ENCODE measurements at places on chromosomes 11 and 22.

DNA sequence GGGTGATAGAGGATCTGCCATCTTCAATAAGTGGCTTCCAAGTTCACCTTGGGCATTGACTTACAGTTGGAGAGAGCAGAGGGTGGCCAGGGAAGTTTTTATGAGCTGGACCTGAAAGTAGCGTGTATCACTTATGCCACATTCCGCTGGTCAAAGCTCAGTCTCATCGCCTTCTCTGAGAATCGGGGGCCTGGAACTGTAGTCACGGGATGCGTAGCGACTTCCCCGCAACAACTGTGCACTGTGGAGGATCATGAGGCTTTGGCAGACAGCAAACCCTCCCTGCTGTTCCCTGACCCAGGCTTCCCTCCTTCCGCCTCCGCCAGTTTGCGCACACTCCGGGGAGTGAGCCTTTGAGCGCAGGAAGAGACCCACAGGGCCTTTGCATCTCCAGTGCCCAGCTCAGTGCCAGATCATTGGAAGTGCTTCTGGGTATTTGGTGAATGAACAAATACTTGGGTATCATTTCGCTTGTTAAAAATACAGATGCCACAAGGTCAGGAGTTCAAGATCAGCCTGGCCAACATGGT is 95.5 kb downstream of the CEP164 start:
- no peak for DNase-seq

- no peak for DNase-seq
These were observed 251.8 kb upstream of the BLID start for GRCh38 chr11:122367809-122368231.

DNA sequence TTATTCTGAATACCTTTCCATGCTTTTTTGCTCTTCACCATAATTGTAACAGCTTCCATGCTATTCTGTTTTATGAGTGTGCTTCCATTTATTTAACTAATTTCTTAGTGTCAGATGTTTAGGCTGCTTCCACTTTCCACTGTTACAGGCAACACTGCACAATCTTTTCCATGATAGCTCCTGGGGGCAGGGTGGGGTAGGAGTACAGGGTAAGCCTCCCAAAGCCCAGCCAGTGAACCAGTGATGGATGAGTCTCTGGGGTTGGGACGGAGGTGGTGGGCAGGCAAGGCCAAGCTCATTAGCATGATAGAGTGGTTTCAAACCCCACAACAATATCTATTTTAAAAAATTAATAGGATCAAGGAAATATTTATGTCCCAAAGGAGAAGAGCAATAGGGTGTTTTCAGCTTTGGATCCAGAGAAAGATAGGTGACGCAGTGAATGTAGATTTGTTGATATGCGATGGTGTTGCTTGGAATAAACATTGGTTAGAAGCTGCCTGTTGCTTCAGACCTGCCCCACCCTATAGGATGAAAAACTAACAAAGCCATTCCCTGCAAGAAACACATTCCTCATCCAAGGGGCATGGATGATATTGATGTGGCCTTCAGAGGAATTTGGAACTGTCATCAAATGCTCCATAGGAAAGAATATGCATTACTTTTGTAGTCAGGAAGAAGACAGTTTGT is 17.1 kb upstream of the ELF5 start:
- DNase-seq: no peak

GRCh38 chr11:127986073-127986472 is 601.3 kb downstream of the ETS1 start:
- no peak for DNase-seq

- DNase-seq: no peak
These were observed 4.4 kb upstream of the SREBF2 start for GRCh38 chr22:41828516-41828915.

GRCh38 chr11:66347425-66348276 is at the start of gene B4GAT1:
TSS of gene B4GAT1 (minus strand) at chr11:66347629. CDS start at chr11:66347545, 84 bp downstream.
- DNase-seq: peak; percentile 82

DNA sequence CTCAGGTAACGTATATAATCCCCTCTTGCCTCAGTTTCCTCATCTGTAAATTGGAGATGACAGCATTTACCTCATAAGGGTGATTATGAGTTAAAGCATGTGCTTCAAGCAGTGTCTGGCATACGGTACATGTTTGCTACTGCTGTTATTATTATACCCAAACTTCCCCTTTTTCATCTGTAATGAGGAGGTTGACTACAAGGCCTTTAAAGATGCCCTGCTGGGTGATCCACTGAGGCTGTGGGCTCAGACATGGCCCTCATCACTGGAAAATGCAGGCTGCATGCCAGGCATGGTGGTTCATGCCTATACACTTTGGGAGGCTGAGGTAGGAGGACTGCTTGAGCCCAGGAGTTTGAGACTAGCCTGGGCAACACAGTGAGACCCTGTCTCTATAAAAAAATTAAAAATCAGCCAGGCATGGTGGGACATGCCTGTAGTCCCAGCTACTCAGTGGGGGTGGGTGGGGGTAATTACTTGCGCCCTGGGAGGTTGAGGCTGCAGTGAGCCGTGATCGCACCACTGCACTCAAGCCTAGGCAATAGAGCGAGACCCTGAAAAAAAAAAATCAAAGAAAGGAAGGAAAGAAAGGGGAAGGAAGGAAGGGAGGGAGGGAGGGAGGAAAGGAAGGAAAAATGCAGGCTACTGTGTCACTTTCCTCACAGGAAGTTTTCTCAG is 4.3 kb downstream of the PIK3IP1 start:
- DNase-seq: no peak

DNA sequence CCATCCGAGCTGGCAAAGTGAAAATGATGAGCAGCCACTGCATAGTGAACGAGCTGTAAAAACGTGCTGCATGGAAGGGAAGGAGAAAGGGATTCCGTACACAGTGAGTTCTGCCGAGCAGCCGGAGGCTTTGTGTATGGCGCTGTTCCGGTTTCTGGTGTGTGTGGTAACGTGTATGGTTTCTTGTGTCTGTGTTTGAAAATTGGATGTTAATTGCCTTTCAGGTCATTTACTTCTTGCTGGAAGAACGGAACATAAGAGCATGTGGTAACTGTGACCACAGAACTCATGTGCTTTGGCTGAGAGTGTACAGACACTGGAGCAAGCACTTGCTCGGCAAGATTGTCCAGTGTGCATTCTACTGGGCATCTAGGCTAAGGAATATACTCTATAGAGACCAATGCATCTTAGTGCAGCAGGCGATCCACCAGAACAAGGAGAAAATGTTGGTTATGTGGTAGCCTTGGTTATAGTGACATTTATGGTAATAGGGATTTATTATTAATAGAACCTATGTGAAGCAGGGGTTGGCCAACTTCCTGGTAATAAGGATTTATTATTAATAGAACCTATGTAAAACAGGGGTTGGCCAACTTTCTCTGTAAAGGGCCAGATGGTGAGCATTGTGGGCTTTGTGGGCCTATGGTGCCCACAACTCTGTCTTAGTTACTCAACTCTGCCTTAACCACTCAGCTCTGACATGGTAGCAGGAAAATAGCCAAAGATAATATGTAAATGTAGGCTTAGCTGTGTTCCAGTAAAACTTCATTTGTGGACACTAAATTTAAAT is 49.2 kb downstream of the GRAMD1B start:
- no peak for DNase-seq

DNA sequence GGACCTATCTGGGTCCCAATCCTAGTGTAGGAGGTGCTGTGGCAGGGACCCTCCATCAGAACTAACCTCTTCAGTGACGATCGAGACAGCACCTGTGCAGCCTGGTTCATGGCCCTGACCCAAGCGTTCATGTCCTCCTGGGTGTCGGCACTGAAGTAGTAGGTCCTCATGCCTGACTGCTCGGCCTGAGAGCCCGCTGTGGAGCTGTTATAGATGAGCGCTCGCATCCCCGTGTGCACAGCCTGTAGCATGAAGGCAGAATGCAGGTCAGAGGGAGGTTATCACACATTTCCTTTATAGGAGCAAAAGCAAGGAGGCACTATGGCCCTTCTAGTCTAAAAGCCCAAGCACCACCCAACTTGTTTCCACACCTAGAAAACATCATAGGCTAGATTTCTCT is 103.0 kb downstream of the C11orf58 start:
- no peak for DNase-seq

- DNase-seq: no peak
These were observed 15.4 kb upstream of the ST14 start for GRCh38 chr11:130144141-130144540.

GRCh38 chr22:31853736-31854495 is 90.4 kb upstream of the YWHAH start:
- DNase-seq: no peak

DNA sequence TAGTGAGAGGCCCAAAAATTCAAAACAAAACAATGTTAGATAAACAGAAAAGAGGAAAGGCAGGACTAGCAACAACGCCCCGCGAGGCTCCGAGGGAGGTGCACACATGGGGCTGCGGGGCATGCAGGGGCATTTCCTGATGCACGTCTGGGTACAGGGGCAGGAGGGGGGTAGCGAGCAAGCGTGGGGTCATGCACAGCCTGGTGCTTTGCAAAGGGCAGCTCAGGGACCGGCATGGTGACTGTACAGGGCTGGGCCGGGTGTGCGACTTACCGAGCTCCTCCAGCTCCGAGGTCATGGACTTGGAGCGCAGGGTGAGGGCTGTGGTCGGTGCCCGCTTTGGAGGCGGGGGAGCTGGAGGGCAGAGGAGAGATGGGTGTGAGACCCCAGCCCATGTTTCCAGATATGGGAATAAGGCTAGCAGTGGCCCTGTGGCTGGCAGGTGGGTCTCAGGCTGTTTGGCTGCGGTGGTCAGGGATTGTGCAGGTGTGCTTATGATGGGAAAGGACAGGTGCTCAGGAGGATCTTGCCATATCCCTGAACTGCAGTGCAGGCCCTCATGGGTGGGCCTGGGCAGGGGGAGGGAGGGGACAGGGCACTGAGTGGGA is 103.7 kb downstream of the CTTN start:
- DNase-seq: no peak

GRCh38 chr11:81888391-81888790 is 845.3 kb downstream of the FAM181B start:
- no peak for DNase-seq

DNA sequence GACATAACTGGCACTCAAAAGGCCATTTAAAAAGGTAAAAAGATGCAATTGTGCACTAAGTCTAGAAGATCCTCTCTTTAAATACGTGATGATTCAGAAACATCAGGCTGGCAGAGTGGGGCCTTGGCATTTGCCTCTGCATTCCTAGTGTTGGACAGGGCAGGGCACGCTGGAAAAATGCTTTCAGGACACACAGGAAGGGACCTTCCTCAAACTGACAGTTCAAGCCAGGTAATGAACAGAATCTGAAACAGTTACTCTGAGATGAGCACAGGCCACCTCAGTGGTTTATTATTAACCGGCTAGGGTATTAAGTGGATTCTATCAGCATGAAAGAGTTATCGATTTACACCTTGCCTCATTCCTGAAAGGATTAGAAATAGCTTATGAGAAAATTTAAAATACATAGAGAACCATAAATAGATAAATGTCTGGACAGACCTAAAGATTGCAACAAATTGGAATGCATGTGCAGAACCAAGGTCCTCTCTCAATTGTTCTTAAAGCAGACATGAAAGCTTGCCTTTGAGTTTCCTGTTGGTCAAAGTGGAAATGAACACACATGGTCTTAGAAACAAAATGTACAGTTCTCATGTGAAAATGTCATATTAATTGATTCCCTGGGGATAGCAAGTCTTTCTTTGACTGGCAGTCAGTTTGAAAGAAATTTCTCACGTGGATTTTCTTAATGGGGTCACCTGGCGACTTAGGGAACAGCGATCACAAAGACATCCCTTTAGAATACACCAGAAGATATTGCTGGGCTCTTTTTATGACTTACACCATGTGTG is 21.5 kb upstream of the CSNK2A3 start:
- no peak for DNase-seq

DNA sequence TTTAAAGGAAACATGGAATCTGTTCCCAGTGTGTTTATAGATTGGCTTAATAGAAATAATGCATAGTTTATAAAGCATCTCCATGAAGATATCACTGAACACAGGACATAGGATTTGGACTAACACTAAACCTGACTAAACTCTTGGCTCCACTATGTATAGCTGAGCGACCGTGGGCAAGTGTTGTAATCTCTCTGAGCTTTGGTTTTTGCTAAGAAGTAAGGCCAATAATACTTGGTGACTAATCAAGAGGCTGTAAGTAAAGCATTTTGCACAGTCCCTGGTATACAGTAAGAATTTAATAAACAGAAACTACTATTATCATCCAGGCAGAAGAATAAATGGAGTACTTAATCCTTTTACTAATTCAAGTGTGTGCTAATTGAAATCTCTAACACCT is 125.5 kb upstream of the MTMR2 start:
- no peak for DNase-seq

GRCh38 chr11:29978549-29978948 is 38.3 kb downstream of the KCNA4 start:
- DNase-seq: no peak

DNA sequence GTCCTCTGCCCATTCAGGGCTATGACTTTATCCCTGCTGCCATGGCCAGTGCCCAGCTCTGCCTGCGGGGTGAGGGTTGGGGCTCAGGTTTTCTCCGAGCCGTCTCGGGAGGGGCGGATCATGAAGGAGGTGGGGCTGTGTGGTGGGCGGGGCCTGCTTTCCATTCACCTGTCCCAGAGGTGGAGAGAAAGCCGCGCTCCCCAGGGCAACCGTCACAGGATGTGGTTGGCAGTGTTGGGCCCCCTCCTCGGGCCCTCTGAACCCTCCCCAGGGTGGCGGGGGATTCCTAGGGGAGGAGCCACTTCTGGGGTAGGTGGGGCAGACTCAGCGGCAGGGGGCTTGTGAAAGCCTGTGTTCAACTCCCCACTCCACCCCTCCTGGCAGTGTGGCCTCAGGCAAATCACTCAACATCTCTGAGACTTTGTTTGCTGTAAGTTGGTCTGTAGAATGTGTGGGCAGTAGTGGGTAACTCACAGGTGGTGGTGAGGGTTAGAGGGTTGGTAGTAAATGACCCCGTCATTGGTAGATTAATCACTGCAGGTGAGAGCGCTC is 50.3 kb downstream of the CD6 start:
- no peak for DNase-seq

DNA sequence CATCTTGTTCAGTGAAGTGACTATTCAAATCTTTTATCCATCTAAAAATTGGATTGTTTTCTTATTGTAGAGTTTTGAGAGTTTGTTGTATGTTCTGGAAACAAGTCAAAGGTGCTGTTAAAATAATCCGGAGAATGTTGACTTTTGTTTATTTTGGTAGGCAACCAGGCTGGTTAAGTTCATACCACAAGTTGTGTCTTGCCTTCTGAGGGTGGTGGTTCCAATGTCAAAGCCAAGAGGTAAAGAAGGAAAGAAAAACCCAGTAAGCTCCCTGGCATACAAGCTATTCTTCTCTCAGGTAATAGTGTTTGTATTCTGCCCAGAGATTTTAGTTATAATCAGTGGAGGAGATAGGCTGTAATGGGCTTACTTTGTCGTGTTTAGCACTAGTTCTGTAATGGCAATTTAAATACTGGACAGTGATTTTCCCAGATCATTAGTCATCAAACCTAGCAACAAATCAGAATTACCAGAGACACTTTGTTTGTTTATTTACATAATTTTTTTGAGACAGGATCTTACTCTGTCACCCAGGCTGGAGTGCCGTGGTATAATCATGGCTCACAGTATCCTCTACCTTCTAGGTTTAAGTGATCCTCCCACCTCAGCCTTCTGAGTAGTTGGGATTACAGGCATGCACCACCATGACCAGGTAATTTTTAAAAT is 15.1 kb upstream of the CSRP3 start:
- no peak for DNase-seq

GRCh38 chr22:46490538-46490937 is 46.9 kb downstream of the CELSR1 start:
- no peak for DNase-seq

GRCh38 chr11:96230686-96231085 is 112.3 kb downstream of the MAML2 start:
- DNase-seq: no peak

- no peak for DNase-seq
These were observed 79.4 kb downstream of the ATM start for GRCh38 chr11:108302121-108302785.
